Testis (tissue), 5 donors: ENCODE measurements at places on chromosomes 4 and X. TPM values are rescaled to one million over a fixed set of nuclear protein-coding genes. Genes with fewer than 3 reads are reported as not detected.

The SLIT2 gene
- total RNA-seq, result 11.4 TPM

GRCh38 chrX:71533851-71534561, 1.1 kb downstream of the OGT start:
- DNase-seq, result peak; percentile 60

DNA sequence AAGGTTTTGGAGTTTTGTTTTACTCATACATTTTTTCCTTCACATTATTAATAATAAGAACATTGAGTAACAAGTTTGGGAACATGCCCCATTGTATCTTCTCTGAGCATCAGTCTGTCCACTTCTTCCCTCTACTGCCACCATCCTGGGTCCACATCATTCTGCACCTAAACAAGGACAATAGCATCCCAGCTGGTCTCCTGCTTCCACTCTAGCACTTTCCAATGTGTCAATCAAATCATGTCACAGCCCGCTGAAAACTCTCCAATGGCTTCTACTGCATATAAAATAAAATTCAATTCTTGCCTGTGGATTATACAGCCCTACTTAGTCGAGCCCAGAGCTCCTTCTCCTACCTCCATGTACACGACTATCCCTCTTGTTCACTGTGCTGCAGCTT, 66.8 kb upstream of the RBPJ start:
- DNase-seq, result no peak

DNA sequence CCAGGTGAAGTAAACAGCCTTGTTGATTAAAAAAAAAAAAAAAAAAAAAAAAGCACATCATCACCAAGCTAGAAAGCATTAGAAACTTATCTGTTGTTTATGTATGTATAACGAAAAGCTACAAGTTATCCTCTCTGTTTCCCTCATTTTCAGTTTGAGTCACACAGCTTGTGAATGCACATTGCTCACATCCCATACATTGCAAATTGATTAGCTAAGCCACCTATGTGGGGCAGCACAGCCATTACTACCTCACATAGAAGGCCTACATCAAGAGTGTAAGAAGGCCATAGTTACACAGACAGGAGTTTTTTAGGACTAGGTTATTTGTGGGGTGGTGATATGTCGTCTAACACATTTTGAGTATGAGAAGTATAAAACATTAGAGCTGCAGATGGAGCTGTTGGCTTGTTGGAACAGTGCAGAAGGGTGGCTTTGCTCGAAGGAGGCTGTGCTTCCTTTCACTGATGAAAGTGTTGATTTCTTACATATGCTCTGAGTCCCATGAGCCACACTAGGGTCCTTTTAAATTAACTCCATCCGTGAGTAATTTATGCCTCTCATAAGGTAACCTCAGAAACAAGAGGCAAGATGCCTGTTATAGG, 431.6 kb downstream of the GABRG1 start:
- no peak for DNase-seq

DNA sequence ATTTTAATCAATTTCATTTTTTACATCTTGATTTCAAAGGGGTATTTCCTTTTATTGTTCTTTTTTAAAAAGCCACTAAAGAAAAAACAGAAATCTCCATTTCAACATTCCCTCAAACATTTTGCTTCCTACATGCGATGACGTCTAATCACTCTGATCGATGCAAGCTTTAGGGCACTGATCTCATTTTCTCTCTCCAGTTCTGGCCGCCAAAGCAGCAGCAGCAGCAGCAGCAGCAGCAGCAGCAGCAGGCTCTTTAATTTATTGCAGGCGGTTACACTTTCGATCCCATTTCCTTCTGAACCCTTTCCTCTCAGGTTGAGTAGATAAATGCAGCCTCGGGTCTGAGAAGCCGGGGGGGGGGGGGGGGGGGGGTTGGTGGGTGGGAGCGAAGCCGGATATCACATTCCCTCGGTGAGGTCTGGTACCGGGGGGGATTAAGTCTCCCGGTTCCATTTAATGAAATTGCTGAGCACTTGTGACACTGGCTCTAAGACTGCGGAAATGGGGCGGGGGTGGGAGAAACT, 3.4 kb upstream of the PCDH7 start:
- DNase-seq, result no peak

The COX7B2 gene
- total RNA-seq, result 14.3 TPM

The SYNPO2 gene
- total RNA-seq, result 53.4 TPM

- no peak for DNase-seq
Observed at GRCh38 chr4:99574530-99575324, at the start of gene MTTP. MTTP (plus strand) TSS chr4:99574824; CDS start chr4:99574910, 86 bp downstream.

DNA sequence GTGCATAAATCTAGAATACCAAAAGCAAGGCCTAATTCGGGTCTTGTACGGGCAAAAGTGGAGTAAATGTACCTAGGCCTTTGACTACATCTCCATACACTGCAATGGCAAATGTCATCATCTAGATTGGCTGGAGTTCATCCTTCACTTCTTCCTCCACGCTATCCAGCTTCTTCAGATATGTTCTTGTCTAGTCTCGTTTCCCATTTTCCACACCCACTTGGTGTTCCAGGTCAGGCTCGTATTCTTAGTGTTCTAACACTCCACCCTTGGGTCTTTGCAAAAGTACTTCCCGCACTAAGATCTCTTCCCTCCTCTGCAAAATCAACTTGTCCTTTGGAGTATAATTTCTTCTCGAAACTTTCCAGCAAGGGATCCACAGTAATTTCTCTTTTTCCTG, 1.4 kb downstream of the COQ2 start:
- DNase-seq, result no peak

The PROM1 gene
- total RNA-seq, result 25.4 TPM

- DNase-seq, result peak; percentile 71
Observed at GRCh38 chr4:184648313-184649025, 778 bp downstream of the CASP3 start.

GRCh38 chr4:22941688-22942375, 249.1 kb downstream of the GBA3 start:
- DNase-seq, result no peak

DNA sequence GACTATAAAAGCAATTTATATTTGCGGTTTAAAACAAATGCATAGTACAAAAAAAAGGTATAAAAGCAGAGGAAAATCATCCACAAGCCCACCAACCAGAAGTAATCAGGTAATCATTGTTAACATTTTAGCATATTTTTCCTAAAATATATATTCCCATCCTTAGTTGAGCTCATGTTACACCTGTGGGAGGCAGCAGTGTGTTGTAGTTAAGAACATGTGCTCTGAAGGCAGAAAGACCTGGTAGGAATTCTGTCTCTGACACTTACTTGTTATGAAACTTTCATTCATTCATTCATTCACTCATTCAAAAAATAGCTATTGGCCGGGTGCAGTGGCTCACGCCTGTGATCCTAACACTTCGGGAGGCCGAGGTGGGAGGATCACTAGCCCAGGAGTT, 15.4 kb upstream of the CDKL5 start:
- DNase-seq, result peak; percentile 22

GRCh38 chrX:15451913-15452312, 41.2 kb downstream of the PIR start:
- DNase-seq, result peak; percentile 13

GRCh38 chr4:186161138-186161537, 30.2 kb upstream of the CYP4V2 start:
- DNase-seq, result no peak

GRCh38 chr4:14719053-14719452, 283.2 kb upstream of the CPEB2 start:
- DNase-seq, result no peak

The RTL9 gene
- 94.4 TPM for total RNA-seq

DNA sequence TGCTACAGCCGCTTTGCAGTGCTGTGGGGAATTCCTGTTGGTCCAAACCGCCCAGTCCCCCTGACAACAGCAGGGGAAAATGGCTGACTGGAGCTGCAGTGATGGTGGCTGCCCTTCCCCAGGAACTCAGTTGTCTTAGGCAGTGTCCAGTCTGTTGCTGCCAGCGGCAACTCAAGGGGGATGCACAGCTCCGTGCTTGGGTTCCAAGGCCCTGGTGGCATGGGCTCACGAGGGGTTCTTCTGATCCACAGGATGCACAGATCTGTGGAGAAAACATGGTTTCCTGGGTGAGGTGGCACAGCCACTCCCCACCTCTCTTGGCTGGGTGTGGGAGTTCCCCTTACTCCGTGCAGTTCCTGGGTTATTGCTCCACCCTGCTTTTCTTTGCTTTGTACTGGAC, 261.2 kb downstream of the TLL1 start:
- no peak for DNase-seq

DNA sequence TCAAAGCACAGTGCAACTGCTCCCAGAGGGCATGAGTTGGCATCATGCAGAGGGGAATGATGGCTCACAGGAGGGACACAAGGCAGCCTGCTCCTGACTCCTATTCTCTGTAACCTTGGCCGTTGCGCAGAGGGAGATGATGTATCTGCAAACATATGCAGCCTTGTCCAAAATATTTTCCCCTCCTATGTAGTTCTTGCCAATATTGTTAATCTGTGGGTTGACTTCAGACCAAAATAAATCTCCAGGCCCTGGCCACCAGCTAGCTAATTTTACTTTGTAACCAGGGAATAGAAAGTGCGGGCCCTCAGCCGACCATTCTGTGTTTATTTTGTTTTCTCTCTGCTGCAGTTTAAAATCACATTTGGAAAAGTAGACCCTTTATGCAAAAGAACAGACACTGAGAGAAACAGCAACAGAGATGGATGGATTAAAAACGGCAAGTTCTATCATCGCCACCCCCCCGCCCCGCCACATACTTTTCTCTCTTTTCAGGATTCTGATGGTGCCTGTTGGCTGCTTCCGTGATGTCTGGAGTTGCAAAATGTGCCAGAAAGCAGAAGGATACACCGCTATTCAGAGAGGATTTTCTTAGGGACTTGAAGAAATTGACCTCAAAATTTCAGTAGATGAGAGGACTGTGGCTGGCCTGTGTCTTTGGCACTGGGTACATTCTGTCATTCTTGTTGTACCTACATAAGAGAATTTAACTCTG, 185.3 kb upstream of the BCOR start:
- DNase-seq, result peak; percentile 15

The BEX4 gene
- 125 TPM for total RNA-seq
